B cell (primary cell): ENCODE measurements at places on chromosomes 6 and 20. TPM values are rescaled to one million over a fixed set of nuclear protein-coding genes. Genes with fewer than 3 reads are reported as not detected.
A peak's percentile ranks its signal among the peaks of the same experiment; 100 is the strongest.

The SUMO4 gene
- 9.5 and 11.5 TPM in 2 replicates for total RNA-seq

GRCh38 chr6:158332237-158332636, 20.0 kb downstream of the TULP4 start:
- DNase-seq: no peak

The TOX2 gene
- total RNA-seq: 4.1 and 6.3 TPM in 2 replicates

- DNase-seq: peak; percentile 50
Observed at GRCh38 chr20:5654557-5654956, 95.6 kb upstream of the SHLD1 start.

DNA sequence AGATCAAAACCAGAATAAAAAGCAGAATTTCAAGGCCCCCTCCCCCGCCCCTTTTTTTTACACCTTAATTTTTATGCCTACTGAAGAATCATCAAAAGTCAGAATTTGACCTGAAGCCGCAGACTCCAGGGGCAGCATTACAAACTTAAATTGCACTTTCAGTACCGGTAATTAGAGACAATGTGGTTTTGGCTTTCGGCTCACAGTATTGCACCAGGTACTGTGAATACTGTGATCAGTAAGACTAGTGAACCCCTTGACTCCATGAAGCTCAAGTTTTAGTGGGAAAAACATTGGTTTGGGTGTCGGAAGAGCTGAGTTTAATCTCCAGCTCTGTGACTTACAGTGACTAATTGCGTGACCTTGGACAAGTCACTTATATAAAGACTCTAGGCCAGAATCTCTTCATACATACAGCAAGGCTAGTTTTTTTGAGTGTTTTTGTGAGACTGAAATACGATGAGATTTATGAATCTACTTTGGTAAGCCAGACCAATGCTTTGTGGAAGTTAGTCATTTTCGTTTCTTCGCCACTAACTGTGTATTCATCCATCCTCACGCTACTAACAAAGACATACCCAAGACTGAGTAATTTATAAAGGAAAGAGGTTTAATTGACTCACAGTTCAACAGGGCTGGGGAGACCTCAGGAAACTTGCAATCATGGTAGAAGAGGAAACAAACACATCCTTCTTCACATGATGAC, 114.7 kb downstream of the SASH1 start:
- DNase-seq: no peak

DNA sequence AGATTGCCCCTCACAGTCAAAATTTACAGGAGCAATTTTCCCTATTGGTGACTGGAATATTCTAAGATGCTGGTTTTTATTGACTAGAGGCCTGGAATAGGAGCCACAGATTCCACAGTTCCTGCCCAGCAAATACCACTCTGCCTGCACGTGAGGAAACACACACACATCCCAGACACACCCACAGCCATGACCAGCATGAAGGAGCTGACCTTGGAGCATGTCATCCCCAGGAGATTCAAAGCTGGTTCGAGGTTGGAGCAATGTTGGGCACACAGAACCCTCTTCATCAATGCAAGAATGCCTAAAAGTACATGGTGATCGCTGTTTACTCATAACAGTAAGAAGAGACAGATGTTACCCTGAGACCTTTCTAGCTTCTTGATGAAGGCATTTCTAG, 244.6 kb upstream of the FOXQ1 start:
- DNase-seq: no peak
